ENCODE measurements at places on chromosomes 6 and 20. TPM values are rescaled to one million over a fixed set of nuclear protein-coding genes. Genes with fewer than 3 reads are reported as not detected.

KCNG1 gene
- total RNA-seq, result 19.1 TPM

- H3K27me3 ChIP-seq, result no peaks in the 10 kb centered on the region
- no peak overlapping the region for H3K27ac ChIP-seq
- H3K4me3 ChIP-seq, result no peak overlapping the region
- H3K36me3 ChIP-seq, result no peaks in the 10 kb centered on the region
- peak; percentile 28 for DNase-seq
These were observed 130.4 kb downstream of the OLIG3 start for GRCh38 chr6:137363805-137364138.

DNA sequence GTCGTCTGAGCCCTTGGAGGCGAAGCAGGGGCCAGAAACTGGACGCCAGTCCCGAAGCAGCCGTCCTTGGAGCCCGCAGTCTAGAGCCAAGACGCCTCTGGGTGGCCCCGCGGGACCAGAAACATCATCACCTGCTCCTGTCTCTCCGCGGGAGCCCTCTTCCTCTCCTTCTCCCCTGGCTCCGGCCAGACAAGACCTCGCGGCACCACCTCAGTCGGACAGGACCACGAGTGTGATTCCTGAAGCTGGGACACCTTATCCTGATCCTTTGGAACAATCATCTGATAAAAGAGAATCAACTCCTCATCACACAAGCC, 416 bp downstream of the RSPH4A start:
- peak overlapping the region; percentile 19 for H3K27ac ChIP-seq
- peak; percentile 60 for DNase-seq
- no peaks in the 10 kb centered on the region for H3K36me3 ChIP-seq

GRCh38 chr6:113927001-113927400, 43.9 kb downstream of the HDAC2 start:
- DNase-seq, result no peak
- no peaks in the 10 kb centered on the region for H3K4me1 ChIP-seq
- no peak overlapping the region for H3K4me3 ChIP-seq
- H3K27ac ChIP-seq, result no peak overlapping the region
- H3K36me3 ChIP-seq, result no peaks in the 10 kb centered on the region

DNA sequence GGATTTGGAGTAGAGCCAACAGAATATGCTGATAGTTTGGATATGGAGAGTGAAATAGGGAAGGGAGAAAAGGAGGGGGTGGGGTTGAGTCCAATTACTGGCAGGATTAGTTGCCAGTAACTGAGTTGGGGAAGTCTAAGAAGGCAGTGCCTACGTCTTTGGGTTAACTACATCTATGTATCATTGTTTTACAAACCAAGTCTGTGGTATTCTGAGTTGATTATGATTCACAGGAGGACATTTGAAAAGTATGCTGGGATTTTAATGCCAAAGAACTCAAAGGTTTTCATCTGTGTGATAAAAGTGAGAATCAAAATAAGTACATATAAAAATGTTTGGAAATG, 14.7 kb downstream of the DSE start:
- peaks cover 64% of the 10 kb centered on the region for H3K4me1 ChIP-seq
- H3K4me3 ChIP-seq, result peak overlapping the region; percentile 37
- H3K27me3 ChIP-seq, result no peaks in the 10 kb centered on the region
- DNase-seq, result peak; percentile 87
- peak overlapping the region; percentile 84 for H3K27ac ChIP-seq
- no peaks in the 10 kb centered on the region for H3K36me3 ChIP-seq

DNA sequence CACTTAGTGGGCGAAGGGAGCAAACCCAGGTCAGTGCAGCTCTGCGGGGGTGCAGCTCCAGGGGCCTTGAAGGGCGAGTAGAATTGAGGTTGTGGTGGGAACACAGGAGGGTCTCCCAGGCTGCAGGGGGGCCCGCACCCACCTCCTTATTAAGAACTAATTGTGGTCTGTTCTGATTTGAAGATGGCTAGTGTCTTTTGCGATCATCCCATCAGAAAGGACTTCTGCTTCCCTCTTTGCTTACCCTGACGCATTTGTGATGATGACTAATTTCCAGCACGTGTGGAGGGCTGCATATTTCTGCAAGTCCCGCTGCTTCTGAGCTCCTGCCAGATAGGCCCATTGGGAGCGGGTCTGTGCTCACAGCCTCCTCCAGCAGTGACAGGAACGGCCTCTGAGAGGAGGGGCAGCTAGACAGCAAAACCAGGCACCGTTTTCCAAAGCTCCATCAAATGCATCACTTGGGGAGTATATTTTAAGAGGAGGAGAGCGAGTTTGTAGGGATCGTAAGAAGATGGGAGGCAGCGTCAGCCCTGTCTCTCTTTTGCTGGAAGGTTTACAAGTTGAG, 268.9 kb downstream of the CDH4 start:
- H3K27me3 ChIP-seq, result no peaks in the 10 kb centered on the region
- H3K4me1 ChIP-seq, result no peaks in the 10 kb centered on the region
- peak; percentile 71 for DNase-seq
- H3K36me3 ChIP-seq, result no peaks in the 10 kb centered on the region

Data from GM23248 (cell line).